Stimulated activated CD4-positive, alpha-beta T cell treated with anti-CD3 and anti-CD28 coated beads, TNF-alpha, amount 100 ng/mL, for 1 hour (primary cell): ENCODE measurements at places on chromosomes 11 and 22.

DNA sequence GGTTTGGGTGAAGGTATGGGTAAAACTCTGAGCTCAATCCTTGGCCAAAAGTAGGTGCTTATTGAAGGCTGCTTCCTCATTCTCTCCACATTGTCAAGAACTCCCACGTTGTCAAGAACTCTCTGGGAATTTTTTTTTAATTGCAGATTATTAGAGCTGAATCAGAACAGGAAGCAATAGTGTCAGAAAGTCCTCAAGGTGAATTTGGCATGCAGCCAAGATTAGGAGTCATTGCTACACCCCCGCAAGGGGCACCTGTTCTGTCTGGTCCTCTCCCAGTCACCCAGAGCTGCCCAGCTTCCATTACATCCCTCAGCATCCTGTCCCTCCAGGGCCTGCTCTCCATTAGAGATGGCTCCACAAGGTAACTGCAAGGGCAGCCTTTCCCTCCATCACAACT lies 996.5 kb downstream of the OPCML start:
- no peak for DNase-seq

DNA sequence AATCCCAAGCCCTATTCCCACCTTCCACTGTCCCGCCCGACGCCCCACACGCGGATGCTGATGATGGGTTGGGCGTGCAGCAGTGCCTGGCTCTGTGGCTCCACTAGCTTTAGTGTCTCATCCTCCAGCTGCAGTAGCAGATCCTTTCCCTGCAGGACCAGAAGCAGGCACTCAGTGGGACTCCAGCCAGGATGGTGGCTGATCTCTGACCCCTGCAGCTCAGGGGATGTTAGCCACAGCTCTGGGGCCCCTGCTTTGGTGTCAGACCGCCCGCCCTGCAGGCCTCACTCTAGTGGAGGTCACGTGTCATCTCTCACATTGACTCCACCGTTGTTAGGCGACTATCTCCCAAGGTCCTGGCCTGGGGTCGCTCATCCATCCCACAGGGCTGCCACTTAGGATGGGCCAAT lies 11.8 kb downstream of the SMPD1 start:
- no peak for DNase-seq

DNA sequence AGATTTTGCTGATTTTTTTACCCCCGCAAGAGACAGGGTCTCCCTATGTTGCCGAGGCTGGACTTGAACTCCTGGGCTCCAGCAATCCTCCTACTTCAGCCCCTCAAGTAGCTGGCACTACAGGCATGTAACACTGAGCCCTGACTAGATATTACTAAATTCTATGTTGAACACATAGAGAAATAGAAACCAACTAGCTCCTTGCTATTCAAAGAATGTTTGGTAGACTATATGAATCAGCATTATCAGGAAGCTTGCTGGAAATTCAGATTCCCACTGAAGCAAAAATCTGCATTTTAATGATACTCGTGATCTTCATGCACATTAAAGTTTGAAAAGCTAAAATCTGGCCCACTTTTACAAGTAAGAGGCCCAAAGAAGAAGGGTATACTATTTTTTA lies 11.9 kb downstream of the TMEM41B start:
- no peak for DNase-seq

- DNase-seq: no peak
Measured at GRCh38 chr11:15871904-15872626, 484.3 kb downstream of the SOX6 start.

GRCh38 chr11:98589967-98590366 lies 430.8 kb upstream of the CNTN5 start:
- no peak for DNase-seq

DNA sequence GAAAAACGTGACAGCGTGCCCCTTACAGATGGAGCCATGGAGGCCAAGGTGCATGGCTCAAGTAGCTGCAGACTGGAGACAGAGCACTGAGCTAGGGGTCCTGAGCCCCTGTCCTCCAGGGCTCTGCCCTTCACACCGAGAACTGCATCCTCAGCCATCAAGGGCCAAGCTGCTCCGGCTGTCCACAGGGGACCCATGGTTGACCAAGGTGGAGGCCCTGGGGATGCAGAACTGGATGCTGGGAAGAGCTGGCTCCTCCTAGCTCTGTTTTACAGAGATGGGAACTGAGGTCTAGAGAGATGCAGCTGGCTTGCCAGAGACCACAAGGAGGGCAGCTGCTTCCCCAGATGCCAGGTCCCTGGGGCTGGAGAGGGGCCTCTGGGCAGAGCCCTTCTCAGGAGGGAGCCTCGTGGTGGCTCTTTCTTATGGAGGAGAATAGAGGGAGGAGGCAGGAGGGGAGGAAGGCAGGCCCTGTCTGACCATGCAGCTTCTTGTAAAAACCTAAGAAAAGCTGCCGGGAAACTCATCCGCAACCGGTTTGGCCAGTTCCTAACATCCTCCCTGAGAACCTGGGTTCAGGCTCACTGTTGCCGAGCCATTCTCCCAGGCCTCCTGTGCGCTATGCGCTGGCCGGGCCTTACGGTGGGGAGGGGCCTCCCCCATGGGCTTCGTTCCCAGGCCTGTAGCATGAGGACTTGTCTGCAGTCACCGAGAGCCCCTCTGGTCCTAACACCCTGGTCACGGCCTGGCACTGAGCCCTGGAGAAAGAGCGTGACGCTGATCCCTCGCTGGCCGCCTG lies 80.6 kb downstream of the WNT7B start:
- DNase-seq: no peak

DNA sequence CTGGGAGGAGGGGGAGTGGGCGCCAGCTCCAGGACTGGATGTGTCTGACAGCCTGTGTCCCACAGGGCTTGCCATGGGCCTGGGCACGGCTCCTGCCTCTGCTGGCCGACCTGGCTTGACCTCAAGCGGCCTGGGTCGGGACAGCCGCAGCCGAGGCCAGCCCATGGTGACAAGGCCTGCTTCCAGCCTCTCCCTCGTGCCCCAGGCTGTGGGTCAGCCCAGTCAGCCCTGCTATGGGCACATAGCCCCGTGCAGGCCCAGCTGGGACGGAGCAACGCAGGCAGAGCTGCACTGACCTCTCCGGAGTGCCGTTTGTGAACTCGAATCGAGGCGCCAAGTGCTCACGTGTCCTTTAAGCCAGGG lies 17.9 kb downstream of the OSBPL5 start:
- DNase-seq: no peak
